ENCODE measurements at places on chromosomes 12 and 14.

GRCh38 chr12:91109148-91109564 is 2.1 kb downstream of the LUM start:
- peak; percentile 4 for DNase-seq

- no peak for DNase-seq
Observed at GRCh38 chr12:68636268-68636667, 25.6 kb downstream of the RAP1B start.

- DNase-seq: no peak
Observed at GRCh38 chr12:106632797-106633450, 50.1 kb downstream of the RFX4 start.

DNA sequence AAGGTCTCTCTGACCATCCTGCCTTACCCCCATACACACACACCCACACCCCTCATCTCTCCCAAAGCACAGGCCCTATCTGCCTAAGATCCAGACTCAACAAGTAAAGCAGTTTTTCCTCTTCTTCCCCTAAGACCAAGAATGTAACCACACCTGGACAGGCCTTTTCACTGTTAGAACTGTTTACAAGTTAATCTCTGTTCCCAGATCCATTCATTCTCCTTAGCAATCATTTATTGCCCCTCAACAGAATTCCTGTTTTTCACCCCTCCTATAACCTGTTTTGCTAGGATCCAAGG is 1.9 kb upstream of the CIROP start:
- no peak for DNase-seq

- DNase-seq: no peak
Observed at GRCh38 chr12:124518051-124518932, 49.1 kb downstream of the NCOR2 start.

DNA sequence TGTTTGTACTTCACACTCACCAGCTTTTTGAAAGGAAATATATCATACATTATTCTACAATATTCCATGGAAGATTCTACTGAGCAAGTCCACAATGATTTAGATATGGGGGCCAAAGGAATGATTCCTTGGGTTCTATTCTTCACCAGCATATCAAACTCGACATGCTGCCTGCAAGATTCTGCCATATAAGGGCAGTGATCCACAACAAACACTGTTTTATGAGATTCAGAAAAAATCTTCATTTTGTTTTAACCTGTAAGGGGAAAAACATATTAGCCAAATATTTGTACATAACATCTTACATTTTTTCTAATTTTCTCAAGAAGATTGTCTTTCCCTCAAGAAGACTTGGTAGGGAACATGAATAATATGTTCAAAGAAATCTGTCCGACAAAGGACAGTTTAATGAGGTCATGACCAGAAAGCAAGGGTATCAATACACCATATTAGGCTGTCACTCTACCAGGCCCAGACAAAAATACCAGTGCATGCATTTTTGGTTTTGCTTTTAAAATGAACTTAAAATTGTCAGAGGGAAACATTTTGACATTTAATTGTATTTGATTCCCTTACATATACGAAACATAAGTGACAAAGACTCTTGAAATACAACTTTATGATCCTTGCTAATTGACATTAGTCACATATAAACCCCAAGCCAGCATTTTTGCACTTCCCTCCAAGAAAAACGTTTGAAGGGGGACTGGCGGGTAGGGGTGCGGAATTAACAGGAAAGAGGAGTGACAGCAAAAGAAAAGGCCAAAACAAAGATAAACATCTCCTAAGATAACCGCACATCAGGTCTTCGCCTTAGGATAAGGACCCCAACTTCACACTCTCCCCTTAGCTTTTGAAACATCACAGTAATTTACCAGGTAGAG is 980 bp downstream of the INTS13 start:
- no peak for DNase-seq

DNA sequence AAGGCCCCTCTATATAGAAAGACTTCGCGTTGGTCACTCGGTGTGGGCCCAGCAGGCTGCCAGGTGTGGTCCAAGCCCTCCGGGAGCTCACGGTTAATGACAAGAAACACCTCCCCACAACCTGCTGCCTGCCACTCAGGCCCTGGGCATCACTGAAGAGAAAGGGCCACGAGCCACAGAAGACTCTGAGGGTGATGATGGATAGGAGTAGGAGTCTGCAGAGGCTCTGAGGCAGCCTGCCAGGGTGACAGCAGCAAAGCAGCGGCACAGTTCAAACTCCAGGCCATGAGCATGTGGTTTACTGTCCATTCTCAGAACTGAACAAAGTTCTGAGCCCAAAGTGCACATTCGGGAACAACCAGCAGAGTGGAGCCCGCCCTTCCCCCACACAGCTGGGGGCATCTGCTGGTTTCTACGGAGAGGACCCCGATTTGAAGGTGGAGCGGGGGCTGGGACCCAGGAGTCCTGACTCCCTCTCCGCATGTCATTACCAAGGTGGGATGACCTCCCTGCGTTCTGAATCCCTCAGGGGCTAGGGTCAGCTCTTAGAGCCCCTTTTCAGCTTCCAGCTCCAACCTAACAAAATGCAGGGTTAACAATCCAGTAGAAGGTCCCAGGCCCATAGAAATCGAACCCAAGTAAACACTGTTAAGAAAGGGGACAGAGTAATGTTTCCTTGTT is 65.8 kb downstream of the VWF start:
- DNase-seq: no peak

GRCh38 chr12:74286254-74286653 is 251.4 kb upstream of the ATXN7L3B start:
- no peak for DNase-seq

GRCh38 chr12:43271659-43272058 is 280.3 kb downstream of the ADAMTS20 start:
- DNase-seq: no peak

GRCh38 chr12:99099786-99100185 is 454.7 kb downstream of the APAF1 start:
- DNase-seq: no peak

- DNase-seq: no peak
Observed at GRCh38 chr12:20144341-20144740, 224.0 kb upstream of the PDE3A start.

DNA sequence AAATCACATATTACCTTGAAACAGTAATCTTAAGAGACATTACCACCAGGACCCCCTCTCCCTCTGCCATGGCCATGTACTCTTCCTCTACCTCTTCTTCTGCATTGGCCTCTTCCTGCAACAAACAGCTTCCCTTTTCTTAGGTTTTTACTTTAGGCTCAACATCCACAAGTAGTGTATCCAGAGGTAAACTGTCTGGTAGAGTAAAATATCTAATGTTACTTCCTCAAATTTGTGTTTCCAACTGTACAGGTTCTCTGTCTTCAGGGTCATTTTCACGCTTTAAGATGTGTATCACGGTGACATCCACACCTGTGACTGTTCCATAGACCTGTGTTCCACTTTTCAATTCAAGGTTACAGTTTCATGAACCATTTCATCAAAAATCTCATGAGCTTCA is 13.4 kb downstream of the CDK17 start:
- DNase-seq: no peak

- DNase-seq: no peak
Observed at GRCh38 chr14:29749327-29749726, 178.3 kb downstream of the PRKD1 start.

DNA sequence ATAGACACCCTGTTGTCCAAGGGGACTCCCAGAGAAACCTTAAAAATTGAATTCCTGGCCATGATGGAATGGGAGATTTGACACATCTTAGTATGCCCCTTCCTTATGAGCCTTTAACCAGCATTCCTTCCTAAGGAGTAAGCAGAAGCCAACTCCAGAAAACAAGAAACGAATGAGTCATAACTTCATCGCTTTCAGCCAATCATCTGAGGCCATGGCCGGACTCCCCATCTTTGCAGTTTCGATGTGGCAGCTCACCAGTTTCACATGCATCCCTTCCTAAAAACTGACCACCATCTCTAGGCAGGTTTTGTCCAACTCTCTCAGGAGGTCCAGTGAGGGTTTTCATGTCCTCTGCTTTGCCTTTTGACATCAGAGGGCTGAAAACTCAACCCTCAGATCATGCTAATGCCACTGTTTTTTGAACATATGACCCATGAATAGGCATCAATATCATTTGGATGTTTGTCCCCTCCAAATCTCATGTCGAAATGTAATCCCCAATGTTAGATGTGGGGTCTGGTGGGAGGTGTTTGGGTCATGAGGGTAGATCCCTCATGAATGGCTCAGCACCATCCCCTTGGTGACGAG is 19.9 kb downstream of the DAAM1 start:
- DNase-seq: no peak

- DNase-seq: no peak
Observed at GRCh38 chr12:3795066-3795465, 42.2 kb upstream of the CRACR2A start.

- no peak for DNase-seq
Observed at GRCh38 chr12:55729819-55730818, 1.3 kb upstream of the CD63 start.

DNA sequence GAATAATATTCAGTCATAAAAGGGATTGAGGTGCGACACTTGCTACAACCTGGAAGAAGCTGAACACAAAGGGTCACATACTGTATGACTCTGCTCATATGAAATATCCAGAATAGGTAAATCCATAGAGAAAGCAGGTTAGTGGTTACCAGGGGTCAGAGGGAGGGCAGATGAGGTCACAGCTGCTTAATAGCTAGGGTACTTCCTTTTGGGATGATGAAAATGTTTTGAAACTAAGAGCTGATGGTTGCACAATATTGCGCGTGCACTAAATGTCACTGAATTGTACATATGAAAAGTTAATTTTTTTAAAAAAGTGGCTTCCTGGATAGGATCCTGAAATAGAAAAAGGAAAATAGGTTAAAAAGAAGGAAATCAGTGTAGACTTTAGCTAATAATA is 23.8 kb downstream of the NEUROD4 start:
- no peak for DNase-seq

- DNase-seq: no peak
Observed at GRCh38 chr14:96038558-96038919, 623 bp upstream of the C14orf132 start.

GRCh38 chr12:1094714-1095113 is 103.7 kb downstream of the ERC1 start:
- DNase-seq: no peak

DNA sequence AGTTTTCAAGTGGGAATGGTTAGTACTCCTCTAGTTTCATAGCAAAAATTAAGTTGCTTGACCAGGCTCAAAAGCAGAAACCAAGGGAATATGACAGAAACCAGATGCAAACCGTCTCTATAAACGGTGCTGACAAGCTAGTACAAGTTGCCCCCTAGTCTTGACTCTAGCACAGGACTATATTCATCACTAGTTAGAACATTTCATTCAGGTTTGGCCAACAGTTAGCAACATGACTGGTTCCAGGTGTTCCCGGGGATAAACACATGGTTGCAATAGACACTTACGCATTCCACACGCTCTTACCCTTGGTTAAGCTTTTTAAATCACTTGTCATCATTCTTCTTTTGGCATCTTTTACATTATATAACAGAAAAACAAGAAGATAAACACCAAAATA is 103.6 kb downstream of the SCFD1 start:
- no peak for DNase-seq

DNA sequence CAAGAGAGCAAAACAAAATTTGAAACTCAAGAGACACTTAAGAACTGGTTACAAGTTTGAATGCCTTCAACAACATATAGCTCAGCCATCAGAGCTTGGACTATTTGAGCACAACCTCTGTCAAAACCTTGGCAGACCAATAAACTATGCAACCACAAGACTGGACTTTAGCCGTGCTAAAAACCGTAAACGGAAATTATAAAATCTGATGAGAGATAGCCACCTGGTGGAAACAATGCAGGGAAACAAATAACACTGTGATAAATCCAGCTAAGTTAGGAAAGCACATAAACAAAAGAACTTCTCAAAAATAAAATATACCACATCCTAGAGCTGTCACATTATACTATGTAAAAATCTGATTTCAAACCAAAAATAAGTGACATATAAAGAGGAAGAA is 1074.2 kb upstream of the NOVA1 start:
- no peak for DNase-seq

DNA sequence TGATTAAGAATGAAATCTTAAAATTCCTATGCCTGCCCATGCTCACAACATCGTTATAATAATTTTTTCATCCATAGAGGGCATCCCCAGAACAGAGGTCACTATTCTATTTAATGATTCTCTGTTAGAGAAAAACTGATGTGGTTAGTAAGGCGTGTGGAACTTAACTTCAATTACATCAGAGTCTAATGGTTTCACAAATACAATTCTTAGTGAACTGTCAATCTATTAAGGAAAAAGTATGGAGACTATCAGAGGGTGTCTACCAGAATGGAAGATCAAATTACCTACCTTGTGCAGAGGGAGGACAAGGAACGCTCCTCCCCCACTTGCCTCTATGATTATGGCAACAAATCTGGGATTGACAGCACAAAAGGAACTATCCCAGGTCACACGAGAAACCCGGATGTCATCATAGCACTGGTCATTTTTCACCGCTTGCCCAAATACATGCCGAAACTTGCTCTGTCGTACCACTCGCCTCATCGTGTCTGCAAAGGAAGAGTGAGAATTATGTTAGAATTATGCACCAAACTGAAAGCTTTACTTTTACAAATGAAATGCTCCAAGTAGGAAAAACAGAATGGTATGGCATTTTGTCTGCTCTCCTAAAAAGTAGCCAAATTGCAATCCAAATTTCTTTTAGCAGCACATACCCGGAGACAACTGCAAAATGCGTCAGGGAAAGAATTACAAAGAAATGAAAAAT is 30.3 kb downstream of the CORO1C start:
- DNase-seq: no peak

GRCh38 chr12:24418157-24418556 is 468.7 kb upstream of the SOX5 start:
- DNase-seq: no peak

DNA sequence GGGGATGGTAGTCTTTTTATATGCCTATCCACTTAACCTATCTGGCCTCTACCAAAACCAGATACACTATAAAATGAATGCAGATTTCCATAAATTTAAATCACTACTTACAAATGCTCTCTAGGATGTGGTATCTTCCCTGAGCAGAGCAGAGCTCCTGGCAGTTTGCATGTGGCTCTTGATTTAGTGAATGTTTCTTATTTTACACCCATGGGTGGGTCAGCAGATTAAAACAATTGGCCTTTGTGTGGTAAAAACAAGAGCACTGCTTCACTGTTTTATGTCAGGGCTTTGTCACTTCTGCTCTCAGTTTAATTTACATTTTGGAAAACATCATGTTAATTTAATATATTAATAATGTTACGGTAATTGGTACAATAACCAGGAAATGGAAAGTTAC is 5.5 kb downstream of the TAS2R19 start:
- DNase-seq: no peak

DNA sequence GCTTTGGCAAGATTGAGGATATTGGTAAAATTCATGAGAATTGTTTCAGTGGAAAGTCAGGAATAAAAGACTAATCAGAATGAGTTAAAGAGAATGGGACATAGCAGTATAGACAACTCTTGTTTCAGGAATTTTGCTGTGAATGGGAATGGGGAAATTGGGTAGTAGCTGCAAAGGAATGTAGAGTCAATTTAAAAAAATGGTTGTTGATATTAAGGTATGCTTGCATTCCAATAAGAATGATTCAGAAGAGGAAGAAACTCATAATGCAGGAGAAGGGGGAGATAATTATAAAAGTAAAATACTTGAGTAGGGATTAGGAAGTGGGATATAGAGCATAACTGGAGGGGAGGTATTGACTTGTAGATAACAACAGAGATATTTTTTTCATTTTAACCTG is 40.7 kb downstream of the MNAT1 start:
- DNase-seq: no peak
